ENCODE measurements at places on chromosomes 13 and 19.

GRCh38 chr13:33205804-33206221 lies 79.7 kb downstream of the STARD13 start:
- no peak for DNase-seq

DNA sequence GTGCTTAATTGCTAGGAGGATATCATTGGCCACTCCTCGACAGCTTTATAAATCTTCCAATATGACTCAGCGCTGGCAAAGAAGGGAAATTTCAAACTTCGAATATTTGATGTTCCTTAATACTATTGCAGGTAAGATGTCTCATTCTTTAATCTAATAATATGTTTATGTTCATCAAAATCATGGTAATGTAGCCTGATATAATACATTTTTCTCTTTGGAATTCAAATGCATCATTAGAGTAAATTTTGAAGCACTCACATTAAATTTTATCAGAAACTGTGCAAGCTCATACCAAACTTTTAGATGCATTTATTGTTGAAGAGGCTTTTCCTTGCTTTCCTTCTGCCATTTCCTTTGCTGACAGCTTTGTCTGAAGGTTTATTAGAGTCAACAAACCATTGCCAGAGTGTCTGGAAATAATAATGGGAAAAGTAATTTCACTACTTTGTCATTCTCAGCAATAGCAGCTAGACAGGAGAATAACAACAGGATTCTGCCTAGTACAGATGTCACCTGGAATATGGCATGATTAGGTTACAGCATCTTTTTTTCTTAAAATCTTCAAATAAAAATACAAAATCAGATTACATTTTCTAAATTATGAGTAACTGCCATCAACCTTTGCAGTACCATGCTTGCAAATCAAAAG lies 78.6 kb upstream of the MAB21L1 start:
- DNase-seq, result no peak

GRCh38 chr19:2627319-2627829 lies 75.1 kb downstream of the GNG7 start:
- DNase-seq, result no peak

DNA sequence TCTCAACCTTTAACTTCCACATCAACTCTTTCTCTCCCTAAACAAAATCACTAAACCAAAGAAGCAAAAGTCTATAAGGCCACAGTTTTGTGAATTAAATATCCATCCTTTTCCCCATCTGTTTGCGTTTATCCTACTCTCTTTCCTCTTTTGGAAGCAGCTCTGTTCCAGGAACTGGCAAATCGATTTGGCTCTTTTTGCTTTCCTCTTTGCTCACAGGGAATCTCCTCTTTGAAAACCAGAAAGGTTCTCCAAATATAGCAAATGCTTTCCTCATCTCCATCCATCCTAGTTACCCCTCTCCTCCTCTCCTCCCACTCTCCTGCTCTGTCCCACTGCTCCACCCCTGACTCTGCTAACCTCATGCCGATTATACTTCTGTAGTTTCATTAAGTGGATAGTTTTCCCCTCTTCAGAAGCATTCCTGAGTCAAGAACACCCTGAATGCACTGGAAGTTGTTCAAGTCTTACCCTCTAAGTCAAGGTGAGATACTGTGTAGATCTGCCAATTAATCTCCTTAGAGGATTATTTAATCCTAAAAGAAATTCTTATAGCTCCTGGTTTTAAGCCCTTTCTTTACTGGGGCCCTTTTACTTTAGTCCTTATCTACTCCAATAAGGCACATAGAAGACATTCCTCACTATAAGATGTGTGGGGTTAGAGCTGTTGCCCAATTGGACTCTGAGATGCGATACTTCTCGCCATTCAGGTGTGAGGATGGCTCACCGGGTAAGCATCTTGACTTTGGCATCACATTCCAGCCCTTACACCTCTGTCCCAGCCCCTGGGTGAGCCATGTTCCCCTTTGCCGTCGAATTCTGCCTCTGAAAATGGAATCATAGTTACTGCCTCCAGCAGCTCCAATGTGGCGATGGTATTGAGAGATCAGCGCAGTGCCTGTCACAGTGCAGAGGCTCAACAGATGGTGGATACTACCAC lies 67.6 kb downstream of the COL4A2 start:
- no peak for DNase-seq

- DNase-seq, result no peak
These were observed 43.3 kb downstream of the EPS15L1 start for GRCh38 chr19:16428372-16429036.

- no peak for DNase-seq
These were observed 403.0 kb downstream of the LMO7 start for GRCh38 chr13:76038920-76039716.

- DNase-seq, result no peak
These were observed 34.3 kb downstream of the ZNRF4 start for GRCh38 chr19:5489551-5489950.

DNA sequence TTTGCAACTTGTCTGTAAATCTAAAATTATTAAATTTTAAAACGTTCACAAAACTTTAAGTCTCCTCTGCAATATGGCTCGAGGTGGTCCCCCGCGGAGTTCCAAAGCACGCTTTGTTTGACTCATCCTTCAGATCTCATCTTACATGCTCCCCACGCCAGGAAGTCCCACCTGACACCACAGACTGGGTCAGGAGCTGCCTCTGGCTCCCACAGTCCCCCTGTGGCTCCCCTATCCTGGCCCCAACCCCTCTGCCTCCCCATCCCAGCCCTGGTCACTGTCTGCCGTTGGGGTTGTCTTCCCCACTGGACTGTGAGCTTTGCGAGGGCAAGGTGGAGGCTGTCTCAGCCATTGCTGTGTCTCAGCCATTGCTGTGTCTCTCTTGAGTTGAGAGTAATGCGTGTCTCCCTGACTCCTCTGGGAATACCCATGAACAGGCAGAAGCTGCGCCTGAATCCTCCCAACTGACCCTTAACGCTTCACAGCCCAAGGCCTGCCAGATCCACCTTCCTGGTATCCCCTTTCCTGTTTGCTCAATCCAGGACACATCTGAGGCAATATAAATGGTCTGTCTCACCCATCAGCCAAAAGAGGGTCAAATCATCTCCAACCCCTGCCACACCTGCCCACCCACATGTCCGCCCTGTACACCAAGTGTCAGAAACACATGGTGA lies 15.9 kb downstream of the DYRK1B start:
- no peak for DNase-seq

Measured in NCI-H510A treated with DMSO at 0.1 percent for 48 hours (cell line).